ENCODE measurements at places on chromosomes 4 and X.

GRCh38 chr4:121220698-121221097, 56.6 kb upstream of the TNIP3 start:
- no peak for DNase-seq

GRCh38 chr4:53128706-53129357, 237.0 kb downstream of the SCFD2 start:
- DNase-seq = no peak

GRCh38 chr4:150082241-150082640, 4.0 kb downstream of the DCLK2 start:
- DNase-seq = no peak

GRCh38 chr4:184097241-184097605, 120.5 kb downstream of the ENPP6 start:
- no peak for DNase-seq

- DNase-seq = no peak
These were observed 7.3 kb downstream of the TREX2 start for GRCh38 chrX:153438532-153438931.

All from stimulated activated CD4-positive, alpha-beta T cell treated with anti-CD3 and anti-CD28 coated beads, Interleukin-1b, Interleukin-23, amount 100 ng/mL, for 1 hour (primary cell).